ENCODE measurements at places on chromosomes 1 and 21.

- no peak for DNase-seq
These were observed 42.1 kb downstream of the LRRC8B start for GRCh38 chr1:89566761-89567174.

DNA sequence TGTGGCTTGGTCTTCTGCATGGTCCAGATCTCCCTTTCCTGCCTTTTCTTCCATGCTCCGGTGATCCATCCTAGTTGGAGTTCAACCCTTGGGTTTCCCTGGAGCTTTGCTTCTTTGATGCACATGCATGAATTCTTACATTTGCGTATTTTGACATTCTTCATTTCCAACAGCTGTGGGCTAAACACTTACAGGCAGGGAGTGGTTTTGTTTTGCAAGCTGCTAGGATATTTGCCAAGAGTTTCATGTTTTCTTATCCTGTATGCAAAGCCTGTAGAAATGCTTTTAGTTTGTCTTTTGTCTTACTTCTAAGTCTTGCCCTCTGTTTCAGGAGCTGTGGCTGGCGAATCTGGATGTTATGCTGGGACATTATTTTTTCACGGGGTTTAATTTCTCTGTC, 90.3 kb upstream of the PAXBP1 start:
- DNase-seq = no peak

DNA sequence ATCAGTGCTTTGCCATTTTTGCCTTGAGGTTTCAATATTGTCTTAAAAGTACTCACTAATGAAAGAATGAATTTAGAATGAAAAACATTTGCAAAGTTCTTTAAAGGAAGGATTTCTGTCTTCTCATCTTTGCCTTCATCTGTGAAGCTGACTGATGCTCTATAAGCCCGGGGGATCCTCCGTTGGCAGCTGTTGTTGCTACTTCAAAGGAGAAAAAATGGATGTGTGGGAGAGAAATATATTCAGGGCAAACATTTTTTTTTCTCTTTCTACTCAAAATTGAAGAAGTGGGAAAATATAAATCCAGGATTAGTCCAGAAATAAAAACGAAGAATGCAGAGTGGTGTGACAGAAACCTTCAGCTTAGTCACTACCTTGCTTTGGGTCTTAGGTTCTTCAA, 142.5 kb downstream of the OLFM3 start:
- DNase-seq = no peak

GRCh38 chr1:186865857-186866256, 37.1 kb downstream of the PLA2G4A start:
- no peak for DNase-seq

DNA sequence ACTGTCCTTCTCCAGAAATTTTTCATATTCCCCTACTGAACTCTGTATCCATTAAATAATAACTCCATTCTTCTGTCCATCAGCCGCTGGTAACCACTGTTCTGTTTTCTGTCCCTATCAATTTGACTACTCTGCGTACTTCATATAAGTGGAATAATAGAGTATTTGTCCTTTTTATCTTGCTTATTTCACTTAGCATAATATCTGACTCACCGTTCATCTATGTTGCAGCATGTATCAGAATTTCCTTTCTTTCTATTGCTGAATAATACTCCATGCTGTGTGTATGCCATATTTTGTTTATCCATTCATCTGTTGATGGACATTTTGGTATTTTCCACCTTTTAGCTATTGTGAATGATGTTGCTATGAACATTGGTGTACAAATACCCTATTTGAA, 71.9 kb downstream of the CEP350 start:
- no peak for DNase-seq

DNA sequence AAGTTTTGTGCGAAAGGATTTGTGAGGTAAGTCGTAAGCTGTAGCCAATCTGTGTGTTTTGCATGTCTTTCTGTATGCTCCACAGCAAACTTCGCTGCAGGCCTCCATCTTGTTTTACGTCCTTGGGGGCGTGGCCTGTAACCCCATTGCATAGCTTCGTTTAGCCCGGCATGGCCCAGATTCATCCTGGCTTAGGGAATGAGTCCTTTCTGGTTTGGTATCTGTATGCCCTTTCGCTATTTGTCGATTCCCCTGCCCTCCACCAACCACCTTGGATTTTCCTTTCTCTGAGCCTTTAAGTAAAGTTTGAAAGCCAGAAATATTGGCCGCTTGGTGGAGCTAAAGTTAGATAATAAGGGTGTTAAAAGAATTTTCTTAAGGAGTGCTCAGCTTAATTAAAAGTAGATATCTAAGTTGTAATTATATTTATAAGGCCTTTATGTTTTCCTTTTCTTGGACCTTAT, 1.1 kb downstream of the THEM4 start:
- DNase-seq = no peak

DNA sequence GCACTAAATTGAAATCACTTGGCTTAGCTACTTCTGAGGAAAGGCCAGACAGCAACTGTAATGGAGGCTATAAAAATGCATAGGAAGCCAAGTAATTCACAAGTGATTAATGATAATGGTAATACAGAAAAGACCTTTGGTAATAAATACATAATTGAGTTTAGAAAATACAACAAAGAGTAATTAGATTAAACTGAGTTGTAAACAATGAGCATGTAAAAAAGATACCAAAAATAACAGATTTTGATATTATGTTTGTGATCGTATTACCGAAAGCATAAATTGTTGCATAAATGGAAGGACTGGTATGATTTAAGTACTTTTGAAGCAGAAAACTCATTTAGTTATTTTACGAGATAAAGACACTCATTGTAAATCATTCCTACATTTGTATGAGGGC, 556.7 kb upstream of the TMPRSS15 start:
- DNase-seq = no peak

- no peak for DNase-seq
These were observed at the start of gene CRB1 for GRCh38 chr1:197268012-197268411. Gene CRB1, plus strand, starts transcription at chr1:197268252. Its CDS starts 161 bp downstream, at chr1:197268413.

DNA sequence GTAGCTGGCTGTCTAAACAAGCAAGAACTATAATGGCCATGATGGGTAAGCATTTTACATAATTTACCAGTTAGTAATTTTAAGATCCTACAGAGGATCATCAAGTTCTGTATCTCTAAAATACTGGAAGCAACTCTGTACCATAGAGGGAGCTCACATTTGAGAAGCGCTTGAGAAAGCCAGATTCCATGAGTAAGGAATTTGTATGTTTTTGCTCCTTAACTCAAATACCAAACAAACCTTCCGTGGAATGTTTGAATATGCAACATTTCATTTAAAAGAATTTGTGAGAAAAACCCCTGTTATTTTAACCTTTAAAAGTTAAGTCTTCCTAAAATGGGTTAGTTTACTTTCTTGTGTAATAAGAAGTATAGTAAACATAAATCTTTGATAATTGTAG, 2.0 kb downstream of the TSHB start:
- DNase-seq = no peak

DNA sequence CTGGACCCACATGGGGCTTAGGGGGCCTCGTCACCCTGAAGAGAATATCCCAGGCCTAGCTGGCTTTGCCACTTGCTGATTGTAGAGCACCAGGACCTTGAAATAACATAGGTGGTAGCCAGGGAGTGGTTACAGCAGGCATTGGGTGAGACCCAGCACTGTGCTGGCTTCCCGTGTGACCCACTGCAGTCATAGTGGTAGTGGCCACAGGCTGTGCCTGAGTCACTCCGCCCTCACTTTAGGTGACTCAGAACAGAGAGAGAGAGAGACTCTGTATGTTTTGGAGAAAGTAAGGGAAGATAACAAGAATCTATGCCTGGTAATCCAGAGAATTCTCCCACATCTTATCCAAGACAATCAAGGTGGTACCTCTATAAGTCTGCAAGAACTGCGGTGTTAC, 98.7 kb upstream of the LHX8 start:
- no peak for DNase-seq

DNA sequence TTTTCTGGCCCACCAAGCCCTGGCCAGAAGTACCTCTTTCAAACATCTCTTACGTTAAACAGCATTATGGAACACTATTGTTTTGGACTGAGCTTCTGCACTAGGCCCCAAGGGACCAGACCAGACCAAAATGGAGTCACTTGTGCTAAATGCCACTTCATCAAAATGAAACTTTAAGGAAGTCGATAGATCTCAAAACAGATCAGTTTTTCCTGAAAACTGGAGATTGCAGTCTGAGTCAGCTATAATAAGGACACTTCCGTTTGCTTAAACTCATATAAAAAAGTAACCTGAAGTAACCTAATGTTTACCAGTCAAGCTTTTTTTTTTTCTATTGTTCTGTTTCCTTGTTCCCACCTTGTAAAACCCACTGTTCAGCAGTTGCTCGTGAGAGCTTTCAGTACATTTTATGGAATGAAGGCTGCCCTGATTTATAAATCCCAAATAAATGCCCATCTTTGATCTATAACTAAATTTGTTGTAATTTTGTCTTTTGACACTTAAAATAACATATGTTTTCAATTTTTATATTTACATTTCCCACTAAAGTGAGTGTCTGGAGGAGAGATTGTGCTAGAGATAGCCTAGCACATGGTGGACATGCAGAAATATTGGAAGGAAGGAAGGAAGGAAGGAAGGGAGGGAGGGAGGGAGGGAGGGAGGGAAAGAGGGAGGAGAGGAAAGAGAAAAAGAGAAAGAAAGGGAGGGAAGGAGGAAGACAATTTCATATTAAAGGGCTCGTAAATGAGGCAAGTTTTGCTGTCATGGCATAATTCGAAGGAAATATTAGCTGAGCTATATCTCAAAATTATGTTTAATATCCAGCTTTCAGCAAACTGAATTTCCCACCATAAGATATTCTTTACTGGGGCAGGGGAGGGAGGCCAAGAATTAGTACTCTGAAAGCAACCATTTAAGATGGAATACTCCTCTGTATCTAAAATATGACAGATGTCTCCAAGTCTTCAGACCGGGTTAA, 77.0 kb upstream of the CXADR start:
- no peak for DNase-seq

DNA sequence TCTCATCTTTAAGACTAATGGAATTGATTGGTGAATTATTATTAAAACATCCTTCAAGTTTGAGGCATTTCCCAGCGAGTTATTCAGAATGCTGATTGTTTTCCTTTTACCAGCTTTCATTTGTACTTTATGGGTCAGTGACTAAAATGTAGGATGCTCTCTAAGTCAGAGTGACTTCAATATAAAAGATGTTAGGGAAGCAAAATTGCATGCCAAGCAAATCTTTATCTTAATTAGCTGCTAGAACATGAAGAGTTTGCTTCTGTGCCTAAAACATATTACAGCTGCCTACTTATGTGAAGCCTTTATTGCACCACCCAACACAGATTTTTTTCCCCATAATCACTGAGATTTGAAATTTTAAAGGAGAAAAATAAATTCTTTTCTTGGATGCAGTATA, 79.8 kb upstream of the CYYR1 start:
- DNase-seq = no peak

GRCh38 chr1:169461390-169462000, 24.2 kb downstream of the SLC19A2 start:
- DNase-seq = no peak

DNA sequence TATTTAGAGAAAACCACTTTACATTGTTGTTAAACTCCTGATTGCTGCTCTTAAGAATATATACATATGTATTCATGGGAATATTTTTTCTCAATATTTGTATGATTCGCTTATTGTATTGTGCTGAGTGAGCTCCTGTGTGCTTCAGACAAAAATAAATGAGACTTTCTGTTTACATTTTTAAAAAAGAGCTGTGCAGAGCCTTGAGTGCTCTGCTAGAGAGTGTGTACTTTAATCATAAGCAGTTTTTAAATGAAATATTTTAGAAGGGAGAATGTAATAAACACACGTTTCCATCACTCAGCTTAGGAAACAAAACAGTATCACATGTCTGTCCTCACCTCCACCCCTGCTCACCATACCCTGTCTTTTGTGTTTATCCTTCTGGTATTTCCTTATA, 9.7 kb downstream of the PTPN14 start:
- no peak for DNase-seq

DNA sequence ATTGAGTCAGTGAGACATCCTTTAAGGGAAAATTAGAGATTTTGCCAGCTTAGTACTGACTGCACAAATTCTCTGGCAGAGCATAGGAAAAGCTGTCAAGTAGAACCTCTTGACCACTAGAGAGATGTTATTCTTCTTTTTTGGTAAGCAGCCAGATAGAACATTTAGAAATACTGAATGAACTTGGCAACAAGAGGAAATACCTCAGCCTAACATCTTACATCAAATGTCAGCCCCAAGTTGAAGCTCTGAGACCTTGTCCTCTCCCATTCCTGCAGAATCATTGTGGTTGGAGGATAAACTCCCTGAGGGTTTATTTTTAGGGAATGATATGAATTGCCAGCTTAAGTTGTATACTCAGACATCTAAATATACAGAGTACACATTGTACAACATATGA, 53.5 kb downstream of the MIGA1 start:
- no peak for DNase-seq

- DNase-seq = no peak
These were observed 13.2 kb downstream of the RC3H1 start for GRCh38 chr1:174008979-174009378.

DNA sequence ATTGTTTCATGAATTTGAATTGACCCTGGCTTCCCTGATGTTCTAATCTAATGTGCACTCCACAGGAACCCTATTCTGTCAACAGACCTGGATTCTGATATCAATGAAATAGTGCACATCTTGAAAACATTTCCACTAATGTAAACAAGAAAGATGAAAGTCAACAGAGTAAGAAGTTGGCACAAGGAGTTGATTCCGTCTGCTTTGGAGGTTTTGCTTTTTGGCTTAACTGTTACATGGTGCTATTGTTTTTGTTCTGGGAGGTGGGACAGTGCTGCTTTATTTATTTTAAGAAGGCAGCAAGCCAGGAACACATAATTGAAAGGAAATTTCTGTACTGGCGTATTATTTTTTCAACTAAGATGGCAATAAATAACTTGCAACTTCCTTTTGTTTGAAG, 73.3 kb downstream of the LEPR start:
- DNase-seq = no peak

GRCh38 chr1:197838836-197839235, 63.6 kb upstream of the DENND1B start:
- no peak for DNase-seq

- DNase-seq = no peak
These were observed 2.1 kb upstream of the LCE2C start for GRCh38 chr1:152673016-152673415.

- peak; percentile 76 for DNase-seq
These were observed at the start of gene LAMC2 for GRCh38 chr1:183185941-183186490. Gene LAMC2, plus strand, starts transcription at chr1:183186264. Its CDS starts 89 bp downstream, at chr1:183186353.

DNA sequence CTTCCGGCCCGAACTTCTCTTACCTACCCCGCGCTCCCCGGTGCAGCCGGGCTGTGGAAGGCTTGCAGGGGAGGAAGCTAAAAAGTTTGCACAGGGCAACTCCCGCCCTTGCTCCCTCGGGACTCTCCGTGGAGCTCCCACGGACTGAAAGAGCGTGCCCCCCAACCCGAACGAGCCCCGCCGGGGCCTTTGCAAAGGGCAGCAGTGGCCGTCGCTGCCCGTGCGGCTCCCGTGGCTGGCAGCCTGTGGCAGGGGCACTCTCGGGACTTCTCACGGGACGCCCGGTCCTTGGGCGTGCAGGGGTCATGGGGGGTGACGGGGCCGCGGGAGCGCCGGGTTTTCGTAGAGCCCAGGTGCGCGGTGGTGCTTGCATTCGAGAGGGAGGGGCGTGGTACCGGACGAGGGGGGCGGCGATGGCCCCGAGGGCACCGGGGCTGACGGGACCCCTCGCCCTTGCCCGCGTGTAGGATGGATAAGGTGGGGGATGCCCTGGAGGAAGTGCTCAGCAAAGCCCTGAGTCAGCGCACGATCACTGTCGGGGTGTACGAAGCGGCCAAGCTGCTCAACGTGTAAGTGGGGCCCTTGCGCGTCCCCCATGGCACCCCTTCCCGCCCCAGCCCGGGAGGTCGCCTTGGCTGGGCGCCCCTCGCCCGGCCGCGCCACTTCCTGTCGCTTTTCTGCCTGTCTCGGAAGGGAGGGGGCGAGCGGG, 711 bp downstream of the GADD45A start:
- peak; percentile 74 for DNase-seq

Data from ecto neural progenitor cell (in vitro differentiated cells).